ENCODE measurements at places on chromosomes 2 and 18. TPM values are rescaled to one million over a fixed set of nuclear protein-coding genes. Genes with fewer than 3 reads are reported as not detected.

Gene RTKN
- total RNA-seq = 117 TPM

Gene OR6B2
- total RNA-seq = not detected

Gene UGT1A9
- total RNA-seq = not detected

Gene PDE11A
- total RNA-seq = not detected

Gene SPATA3
- not detected for total RNA-seq

Gene EEF1B2
- 770 TPM for total RNA-seq

Gene XIRP2
- total RNA-seq = not detected

Gene CCDC141
- total RNA-seq = not detected

Gene TLX2
- 0.08 TPM for total RNA-seq

Gene FHOD3
- total RNA-seq = 7.5 TPM

Gene SCN2A
- 0.42 TPM for total RNA-seq

Gene COL5A2
- total RNA-seq = 43.5 TPM

Gene RHOB
- 109 TPM for total RNA-seq

Gene CAPN10
- total RNA-seq = 15.6 TPM

Gene CHRNA1
- total RNA-seq = not detected

Gene LRP1B
- total RNA-seq = under 0.01 TPM

Gene AP1S3
- 19.0 TPM for total RNA-seq

Gene DNER
- total RNA-seq = 4.6 TPM

Gene WDCP
- 5.6 TPM for total RNA-seq

Gene PELI1
- 14.8 TPM for total RNA-seq

Gene LYG2
- total RNA-seq = not detected

Gene EPHA4
- total RNA-seq = 4.3 TPM

Gene DCC
- total RNA-seq = not detected

Gene MEP1B
- total RNA-seq = not detected

Gene CDK15
- total RNA-seq = 0.16 TPM

Gene FAM110C
- 19.0 TPM for total RNA-seq

Gene UGT1A4
- not detected for total RNA-seq

Gene TGOLN2
- total RNA-seq = 28.9 TPM

Gene RAB6C
- total RNA-seq = not detected

Gene RGPD4
- not detected for total RNA-seq

Gene VSNL1
- total RNA-seq = 12.8 TPM

Gene DRC1
- not detected for total RNA-seq

Gene LIPG
- total RNA-seq = 118 TPM

Gene ANKRD30BL
- not detected for total RNA-seq

Gene UGT1A5
- total RNA-seq = not detected

Gene C2orf78
- total RNA-seq = not detected

Gene LBX2
- total RNA-seq = 1.2 TPM
